ENCODE measurements at places on chromosomes 1 and 21.

- no peak for DNase-seq
These were observed 180.2 kb downstream of the NR5A2 start for GRCh38 chr1:200207711-200208126.

DNA sequence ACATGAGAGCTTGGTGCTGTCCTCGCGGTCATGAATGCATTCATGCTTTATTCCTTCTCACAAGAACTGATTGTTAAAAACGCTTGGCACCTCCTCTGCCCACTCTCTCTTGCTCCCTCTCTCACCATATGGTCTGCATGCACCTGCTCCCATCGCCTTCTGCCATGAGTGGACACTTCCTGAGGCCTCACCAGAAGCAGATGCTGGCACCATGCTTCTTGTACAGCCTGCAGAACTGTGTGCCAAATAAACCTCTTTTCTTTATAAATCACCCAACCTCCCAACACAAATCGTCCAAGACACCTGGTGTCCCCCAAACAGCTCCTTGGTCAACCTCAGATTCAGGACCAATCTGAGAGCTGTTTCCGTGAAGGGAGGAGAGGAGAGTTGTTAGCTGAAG lies 43.3 kb upstream of the PCBP3 start:
- no peak for DNase-seq

DNA sequence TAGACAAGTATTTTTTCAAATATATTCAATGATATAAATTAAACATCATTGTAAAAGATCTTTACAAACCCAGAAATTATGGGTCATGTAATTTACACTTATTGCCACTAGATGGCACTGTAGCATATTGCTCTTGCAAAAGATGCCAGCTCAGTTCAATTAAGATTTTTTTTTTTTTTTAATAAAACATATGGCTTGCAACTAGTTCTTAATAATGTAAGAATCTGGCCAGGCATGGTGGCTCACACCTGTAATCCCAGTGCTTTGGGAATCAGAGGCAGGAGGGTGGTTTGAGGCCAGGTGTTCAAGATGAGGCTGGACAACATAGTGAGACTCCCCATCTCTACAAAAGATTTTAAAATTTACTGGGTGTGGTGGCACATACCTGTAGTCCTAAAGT lies 49.4 kb upstream of the DESI2 start:
- peak; percentile 29 for DNase-seq

GRCh38 chr1:21756393-21757089 lies 26.4 kb downstream of the USP48 start:
- no peak for DNase-seq

- DNase-seq, result no peak
These were observed 228.6 kb upstream of the LYPLAL1 start for GRCh38 chr1:218945050-218945449.

GRCh38 chr1:209382231-209383100 lies 201.0 kb upstream of the CAMK1G start:
- peak; percentile 7 for DNase-seq

GRCh38 chr1:247407180-247407616 lies 8.8 kb upstream of the NLRP3 start:
- DNase-seq, result no peak

DNA sequence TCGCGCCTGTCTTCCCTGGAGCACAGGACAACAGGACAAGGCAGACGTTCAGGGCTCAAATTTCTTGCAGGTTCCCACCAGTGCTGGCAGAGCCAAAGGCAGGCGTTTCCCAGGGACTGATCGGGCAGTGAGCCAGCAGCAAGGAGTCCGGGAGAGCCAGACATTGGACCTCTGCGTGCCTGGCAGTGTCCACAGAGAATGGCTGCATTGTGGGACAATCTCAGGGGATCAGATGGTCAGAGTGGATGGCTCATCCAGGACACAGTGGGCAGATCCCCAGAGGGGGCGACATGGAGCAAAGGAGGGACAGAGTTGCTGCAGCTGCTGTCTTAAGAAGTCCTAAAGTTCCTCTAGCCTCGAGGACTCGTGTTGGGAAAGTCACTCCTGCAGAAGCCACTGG lies 4.6 kb downstream of the TMEM63A start:
- DNase-seq, result no peak

GRCh38 chr21:27953340-27954045 lies 986.6 kb upstream of the ADAMTS5 start:
- DNase-seq, result no peak

- peak; percentile 7 for DNase-seq
These were observed 15.7 kb upstream of the GLIS1 start for GRCh38 chr1:53754484-53755312.

GRCh38 chr1:201511941-201512539 lies 5.1 kb upstream of the CSRP1 start:
- DNase-seq, result no peak

- no peak for DNase-seq
These were observed 36.4 kb downstream of the KYAT3 start for GRCh38 chr1:88956003-88956402.

- DNase-seq, result peak; percentile 68
These were observed 1.8 kb downstream of the NHLH2 start for GRCh38 chr1:115839029-115839678.

DNA sequence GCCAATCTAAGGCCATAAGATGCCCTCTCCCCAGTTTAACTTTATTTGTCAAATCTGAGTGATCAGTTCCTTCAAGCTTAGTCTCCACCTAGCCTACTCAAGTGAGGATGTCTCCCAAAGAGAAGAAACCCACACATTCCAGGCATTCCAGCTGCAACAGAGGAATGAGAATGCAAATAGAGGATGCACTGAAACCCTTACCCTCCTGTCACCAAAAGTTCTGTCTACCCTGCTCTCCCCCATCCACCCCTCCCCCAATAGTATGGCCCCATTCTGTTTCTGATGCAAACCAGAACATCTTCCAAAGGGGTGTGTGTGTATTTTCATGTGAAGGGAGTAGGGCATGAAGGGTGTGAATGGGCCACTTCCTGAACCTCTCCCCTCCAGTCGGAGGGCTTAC lies 3.0 kb downstream of the DUSP23 start:
- DNase-seq, result no peak

GRCh38 chr1:221981461-221981860 lies 239.6 kb upstream of the DUSP10 start:
- DNase-seq, result no peak

- DNase-seq, result no peak
These were observed 9.6 kb downstream of the PUM1 start for GRCh38 chr1:31055953-31056352.

DNA sequence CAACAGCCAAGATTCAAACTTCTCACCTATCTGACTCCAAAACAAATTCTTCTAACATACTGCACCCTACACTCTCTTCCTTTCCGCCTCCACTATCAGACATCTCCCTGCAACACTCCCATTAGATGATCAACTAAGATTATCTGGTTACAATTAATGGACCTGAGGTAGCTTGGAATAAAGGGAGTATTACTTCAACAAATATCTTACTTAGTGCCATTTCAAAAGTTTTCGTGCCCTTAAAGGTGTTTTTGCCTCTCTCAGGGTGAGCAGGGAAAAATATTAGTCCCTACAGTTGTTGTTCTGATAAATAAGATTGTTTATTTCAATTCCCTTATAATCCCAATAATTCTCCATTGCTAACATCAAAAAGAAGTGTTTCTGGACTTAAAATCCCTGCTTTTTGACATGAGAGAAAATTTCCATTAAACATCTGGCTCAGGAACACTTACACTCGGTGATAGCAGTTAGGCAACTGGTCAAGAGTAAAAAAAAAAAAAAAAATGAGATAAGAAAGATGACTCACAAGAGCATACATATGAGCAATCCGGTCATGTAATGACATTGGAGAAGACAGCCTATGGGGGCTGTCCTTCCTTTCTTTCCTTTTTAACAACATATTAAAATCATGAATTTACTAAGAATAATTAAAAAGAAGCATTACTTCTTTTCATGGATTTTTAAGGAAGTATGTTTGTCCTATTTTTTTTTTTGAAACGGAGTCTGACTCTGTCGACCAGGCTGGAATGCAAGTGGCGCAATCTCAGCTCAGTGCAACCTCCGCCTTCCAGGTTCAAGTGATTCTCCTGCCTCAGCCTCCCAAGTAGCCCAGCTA lies 7.6 kb downstream of the RSBN1 start:
- no peak for DNase-seq

- DNase-seq, result no peak
These were observed 1022.0 kb downstream of the NCAM2 start for GRCh38 chr21:22020221-22020620.

GRCh38 chr1:155085504-155086127 lies 7.0 kb downstream of the EFNA3 start:
- DNase-seq, result peak; percentile 46

- no peak for DNase-seq
These were observed 11.3 kb upstream of the OR2T8 start for GRCh38 chr1:247908766-247909165.

DNA sequence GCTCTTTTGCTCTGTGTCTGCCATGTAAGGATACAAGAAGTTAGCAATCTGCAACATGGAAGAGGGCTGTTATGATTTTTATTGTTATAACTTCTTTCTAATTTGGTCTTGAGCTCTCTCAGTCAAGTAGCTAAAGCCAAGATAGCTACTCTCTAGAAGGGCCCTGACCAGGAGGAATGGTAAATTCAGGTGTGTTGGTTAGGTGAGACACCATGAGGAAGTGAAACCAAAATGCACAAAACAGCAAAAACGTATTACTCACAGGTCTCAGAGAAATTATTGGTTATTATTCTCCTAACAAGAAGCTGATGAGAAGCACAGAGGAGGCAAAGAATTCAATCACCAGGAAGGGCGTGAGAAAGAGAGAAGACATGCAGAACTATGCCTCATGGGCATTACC lies 51.8 kb upstream of the INSL5 start:
- no peak for DNase-seq

- no peak for DNase-seq
These were observed 29.6 kb upstream of the LRRC8D start for GRCh38 chr1:89791064-89791726.

GRCh38 chr1:121483961-121484424 lies 299.2 kb downstream of the SRGAP2C start:
- DNase-seq, result no peak

All from NCI-H2171 (cell line).